ENCODE measurements at places on chromosomes 13 and 19.

DNA sequence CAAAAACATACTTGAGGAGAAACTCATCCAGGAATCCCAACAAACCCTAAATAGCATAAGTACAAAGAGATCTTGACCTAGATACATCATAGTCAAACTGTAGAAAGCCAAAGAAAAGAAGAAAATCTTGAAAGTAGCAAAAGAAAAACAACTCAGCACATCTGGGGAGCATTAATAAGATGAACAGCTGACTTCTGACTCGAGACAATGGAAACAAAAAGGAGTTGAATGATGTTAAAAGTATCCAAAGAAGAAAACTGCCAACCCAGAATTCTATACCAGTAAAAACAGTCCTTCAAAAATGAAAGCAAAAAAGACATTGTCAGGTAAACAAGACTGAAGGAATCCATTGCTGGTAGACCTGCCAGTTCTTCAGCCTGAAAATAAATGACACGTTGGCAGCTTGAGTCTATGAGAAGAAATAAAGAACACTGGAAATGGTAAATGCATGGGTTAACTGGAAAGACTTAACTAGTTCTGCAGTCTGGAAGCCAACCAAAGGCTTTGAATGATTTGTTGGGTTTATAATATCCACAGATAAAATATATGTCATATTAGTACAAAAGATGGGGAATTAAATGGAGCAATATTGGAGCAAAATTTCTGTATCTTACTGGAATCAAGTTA is 46.8 kb downstream of the TSSK6 start:
- DNase-seq, result peak; percentile 40

DNA sequence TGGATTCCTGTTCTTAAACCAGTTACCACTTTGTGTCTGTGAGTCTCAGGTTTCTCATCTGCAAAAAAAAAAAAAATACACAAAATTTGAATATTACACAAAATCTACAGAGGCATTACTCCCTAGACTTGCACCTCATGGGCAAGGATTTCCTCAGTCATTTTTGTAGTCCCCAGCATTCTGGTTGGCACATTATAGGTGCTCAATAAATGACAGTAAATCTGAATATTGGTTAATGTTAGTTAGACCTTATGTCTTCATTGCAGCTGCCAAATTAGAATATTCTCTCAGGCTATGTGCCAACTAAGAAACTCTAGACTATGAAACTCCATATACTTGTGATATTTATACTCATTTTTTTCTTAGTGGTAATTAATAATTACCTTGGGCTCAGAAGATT is 2.2 kb downstream of the ZNF507 start:
- no peak for DNase-seq

- DNase-seq, result peak; percentile 71
Measured at GRCh38 chr13:39417643-39418042, 185.3 kb downstream of the LHFPL6 start.

- DNase-seq, result no peak
Measured at GRCh38 chr19:5567360-5567969, at the start of gene TINCR. Gene TINCR (minus strand): TSS chr19:5567953.

GRCh38 chr19:5558101-5558621 is 9.6 kb downstream of the TINCR start:
- no peak for DNase-seq

DNA sequence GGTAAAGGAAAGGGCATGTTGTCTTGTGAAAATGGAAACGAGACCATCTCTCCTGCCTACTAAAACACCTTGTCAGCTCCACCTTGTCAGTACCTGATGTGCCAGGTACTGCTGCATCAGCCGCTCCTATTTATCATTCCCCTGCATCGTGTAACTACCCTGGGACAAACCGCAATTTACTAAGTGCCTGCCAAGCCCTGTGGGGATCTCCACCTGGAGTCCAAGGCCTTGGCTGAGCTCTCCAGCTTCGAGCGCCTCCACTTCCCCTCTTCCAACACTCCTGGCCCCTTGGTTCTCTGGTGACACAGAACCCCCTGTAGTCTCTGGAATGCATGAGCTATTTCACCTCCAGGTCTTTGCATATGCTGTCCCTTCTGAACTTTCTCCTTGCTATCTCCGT is 25.9 kb upstream of the CCNP start:
- no peak for DNase-seq

DNA sequence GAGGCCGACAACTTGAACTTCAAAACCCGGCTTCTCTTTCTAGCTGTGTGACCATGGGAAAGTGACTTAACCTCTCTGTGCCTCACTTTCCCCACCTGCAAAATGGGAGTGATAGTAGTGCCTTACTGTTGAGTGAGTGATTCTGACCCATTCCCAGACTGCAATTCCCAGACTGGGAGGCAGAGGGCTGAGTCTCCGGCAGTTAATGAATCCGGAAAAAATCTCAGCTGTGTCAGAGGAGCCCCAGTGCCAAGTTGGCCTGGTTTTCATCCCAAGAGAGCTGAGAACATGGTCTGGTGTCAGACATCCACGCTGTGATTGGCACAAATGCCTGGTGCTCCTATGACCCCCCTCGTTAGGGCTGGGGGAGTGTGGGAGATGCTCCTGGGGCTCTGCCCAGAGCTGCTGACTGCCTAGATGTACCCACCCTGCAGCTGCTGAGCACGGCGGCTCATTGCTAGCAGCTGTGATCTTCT is 50.0 kb downstream of the PIN1 start:
- DNase-seq, result peak; percentile 35

DNA sequence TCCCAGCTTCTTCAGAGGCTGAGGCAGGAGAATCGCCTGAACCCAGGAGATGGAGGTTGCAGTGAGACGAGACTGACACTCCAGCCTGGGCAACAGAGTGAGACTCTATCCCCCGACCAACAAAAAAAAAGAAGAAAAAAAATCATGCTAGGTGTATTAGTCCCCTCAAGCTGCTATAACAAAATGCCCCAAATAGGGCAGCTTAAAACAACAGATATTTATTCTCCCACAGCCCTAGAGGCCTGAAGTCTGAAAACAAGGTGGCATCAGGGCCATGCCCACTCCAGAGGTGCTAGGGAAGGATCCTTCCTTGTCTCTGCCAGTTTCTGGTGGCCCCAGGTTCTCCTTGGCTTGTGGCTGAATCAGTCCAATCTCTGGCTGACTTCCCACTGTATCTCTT is 8.6 kb upstream of the EHD2 start:
- DNase-seq, result no peak

DNA sequence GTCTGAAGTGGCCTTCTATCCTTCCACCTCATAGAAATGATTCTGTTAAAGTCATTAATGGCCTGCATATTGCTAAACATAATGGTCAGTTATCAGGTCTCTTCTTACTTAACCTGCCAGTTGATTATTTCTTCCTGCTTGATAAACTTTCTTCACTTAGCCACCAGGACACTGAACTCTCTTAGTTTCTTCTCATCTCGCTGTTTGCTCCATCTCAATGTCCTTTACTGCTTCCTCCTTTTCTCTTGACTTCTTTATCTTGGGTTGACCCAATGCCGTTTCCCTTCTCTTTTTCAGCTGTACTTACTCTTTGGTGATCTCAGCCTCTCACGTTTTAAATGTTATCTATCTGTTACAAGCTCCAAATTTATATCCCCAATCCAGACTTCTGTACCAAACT is 17.1 kb upstream of the CLC start:
- no peak for DNase-seq

DNA sequence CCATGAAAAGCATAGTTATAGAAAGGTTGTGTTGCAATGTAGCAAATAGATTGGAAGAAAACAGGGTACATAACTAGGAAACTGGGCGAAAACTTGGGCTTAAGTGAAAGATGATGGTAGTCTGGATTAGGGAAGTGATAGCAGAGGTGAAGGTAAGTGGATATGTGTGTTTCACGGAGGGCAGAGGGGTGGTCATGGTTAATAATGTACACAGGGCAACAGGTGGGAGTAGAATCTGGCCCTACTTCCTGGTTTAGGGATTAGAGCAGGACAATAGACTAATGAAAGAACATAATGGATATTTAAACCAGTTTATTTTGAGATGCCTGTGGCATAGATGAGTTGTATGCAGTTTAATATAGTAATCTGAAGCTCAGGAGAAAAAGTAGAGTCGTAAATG is 257.3 kb upstream of the SPRY2 start:
- DNase-seq, result no peak

- DNase-seq, result no peak
Measured at GRCh38 chr13:98917116-98917515, 60.7 kb downstream of the DOCK9 start.

- DNase-seq, result peak; percentile 9
Measured at GRCh38 chr13:44048326-44048725, 168.6 kb downstream of the LACC1 start.

DNA sequence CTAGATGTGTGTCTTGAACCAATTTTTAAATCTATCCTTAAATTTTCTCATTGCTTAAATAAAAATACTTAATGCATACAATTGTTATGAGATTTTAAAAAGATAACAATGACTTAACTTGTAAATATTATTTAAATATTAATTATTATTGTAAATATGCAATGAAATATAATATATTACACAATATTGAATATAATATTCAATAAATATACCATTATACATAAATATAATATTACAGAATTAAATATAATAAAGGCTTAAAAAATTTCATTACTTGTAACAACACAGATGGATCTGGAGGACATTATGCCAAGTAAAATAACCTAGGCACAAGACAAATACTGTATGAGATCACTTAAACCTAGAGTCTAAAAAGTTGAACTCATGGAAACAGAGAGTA is 1532.3 kb downstream of the PCDH9 start:
- no peak for DNase-seq

DNA sequence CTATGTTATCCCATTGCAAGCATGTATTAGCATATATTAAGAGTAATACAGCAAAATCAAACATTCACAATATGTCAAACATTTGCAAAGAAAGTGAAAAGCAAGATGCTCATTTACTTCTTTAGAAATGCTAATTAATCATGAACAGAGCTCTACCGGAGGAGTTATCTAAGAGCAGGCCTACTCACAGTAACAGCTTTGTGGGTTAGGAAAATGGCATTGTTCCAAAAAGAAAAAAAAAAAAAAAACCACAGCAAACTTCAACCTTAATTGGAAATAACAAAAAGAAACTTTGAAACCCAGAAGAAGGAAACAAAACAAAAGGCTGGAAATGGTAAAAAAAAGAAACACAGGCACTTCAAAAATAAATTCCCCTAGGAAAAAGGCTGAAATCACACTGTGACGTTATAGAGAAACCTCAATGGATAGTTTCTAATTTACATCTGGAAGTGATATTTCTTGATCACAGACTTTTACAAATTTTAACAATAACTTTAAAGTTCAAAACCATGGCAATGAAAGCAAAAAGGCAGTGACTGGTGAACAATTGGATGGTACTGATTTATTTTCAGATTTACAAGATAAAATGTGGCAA is 1236.8 kb upstream of the SPRY2 start:
- DNase-seq, result no peak

GRCh38 chr13:45768656-45769479 is 66.7 kb downstream of the CBY2 start:
- DNase-seq, result peak; percentile 11

- no peak for DNase-seq
Measured at GRCh38 chr13:49134305-49134704, 85.8 kb upstream of the MLNR start.

GRCh38 chr19:50599427-50599826 is 31.2 kb upstream of the LRRC4B start:
- no peak for DNase-seq

GRCh38 chr13:28478127-28478526 is 16.8 kb downstream of the FLT1 start:
- peak; percentile 90 for DNase-seq

GRCh38 chr13:51519771-51520216 is 64.5 kb upstream of the WDFY2 start:
- DNase-seq, result peak; percentile 66

- DNase-seq, result no peak
Measured at GRCh38 chr13:113536461-113537110, 46.1 kb upstream of the DCUN1D2 start.

DNA sequence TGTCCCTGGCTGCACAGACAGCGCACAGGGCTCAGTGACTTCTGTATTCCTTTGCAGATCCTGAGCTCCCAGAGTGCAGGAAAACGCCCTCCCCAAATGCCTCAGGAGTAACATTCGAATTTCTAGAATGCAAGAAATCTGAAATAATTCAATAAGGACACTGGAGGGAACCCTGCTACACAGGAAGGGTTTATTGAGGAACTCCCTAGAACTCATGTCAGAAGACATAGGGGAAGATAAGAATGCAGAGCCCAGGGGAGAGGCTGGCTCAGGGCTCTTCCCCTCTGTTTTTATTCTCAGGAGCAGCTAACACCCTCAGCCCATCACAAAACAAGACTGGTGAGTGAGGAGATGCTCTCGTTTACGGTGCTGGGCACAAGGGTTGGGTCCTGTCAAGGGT is 6.8 kb downstream of the LILRA1 start:
- DNase-seq, result no peak

DNA sequence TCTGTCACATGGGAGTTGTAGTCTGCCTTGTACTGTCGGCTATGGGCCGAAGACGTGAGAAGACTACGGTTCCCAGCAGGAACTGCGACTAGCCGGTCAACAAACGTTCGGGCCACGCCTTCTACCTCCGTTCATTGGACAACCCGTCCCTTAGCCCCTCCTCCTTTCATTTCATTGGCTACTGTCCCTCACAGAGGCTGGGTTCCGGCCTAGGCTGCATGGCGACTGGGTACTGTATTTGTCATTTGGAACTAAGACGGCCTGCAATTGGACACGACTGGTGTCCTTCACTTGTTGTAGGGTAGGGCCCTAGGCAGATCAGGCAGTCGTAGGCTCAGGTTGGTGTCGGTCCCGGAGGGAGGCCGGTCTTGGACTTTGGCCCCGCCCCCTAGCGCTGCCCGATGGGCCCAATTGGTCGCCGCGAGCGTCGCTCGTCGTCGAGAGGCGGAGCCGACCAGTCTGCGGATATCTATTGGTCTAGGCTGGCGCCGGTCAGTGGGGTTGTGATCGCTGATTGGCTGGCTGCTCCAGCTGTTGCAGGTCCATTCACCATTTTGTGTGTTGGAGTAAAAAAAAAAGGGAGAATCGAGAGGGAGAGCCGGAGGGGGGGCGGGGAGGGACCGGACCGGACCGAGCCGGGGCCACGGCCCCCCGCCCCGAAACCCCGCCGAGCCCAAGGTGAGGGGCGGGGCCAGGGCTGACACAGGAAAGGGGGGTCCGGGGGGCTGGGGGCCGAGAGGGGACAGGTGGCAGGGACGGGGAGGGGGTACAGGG is at the start of gene CIC:
TSS of gene CIC (plus strand) at position 549 of the 774 bp plus-strand sequence. CDS start 2,532 bp downstream, outside the sequence.
- DNase-seq, result peak; percentile 100

DNA sequence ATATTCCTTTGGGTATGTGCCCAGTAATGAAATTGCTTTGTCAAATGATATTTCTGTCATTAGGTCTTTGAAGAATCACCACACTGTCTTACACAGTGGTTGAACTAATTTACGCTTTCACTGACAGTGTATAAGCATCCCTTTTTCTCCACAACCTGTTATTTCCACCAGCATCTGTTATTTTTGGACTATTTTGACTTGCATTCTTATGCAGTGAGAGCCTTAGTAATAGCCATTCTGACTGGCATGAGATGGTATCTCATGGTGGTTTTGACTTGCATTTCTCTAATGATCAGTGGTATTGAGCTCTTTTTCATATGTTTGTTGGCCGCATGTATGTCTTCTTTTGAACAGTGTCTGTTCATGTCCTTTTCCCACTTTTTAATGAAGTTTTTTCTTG is 92.0 kb upstream of the SPATA13 start:
- peak; percentile 64 for DNase-seq

Data from EH (cell line).